ENCODE measurements at places on chromosomes 5 and 9.

DNA sequence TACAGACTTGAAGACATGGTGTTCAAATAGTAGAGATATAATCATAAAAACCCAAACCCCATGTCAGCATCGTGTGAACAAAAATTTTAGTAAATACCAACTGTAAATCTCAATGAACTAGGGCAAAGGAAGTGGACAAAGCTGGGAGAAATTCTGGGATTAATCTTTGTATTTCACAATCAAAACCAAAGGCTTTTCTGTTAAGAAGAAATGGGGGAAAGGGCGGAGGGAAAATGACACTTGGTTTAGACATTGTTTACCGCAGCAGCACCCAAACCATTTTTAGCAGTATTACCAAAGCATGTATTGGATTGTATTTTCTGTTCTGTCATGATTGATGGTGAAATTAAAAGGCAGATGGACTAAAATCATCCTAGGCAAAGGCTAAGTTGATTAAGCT is 134.2 kb upstream of the PRSS3 start:
- no peak for DNase-seq

DNA sequence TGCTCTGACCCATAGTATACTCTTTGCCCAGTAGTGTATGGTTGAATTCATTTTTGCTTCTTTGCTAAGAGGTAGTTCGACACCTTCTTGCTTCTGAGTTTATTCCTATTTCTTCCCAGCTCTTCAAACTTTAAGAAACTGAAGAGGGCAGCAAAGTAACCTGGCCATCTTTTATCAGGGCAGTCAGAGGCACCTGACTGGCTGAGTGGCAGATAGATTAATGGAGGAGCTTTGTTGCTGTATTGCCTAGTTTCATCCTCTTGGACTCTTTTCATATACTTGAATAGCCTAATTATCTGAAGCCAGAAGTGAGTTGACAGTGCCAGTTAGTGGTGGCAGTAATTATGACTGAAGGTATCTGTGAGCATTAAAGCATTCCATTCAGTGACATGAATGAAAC is 82.5 kb downstream of the UHRF2 start:
- no peak for DNase-seq

GRCh38 chr5:149731617-149732323 is 1.7 kb downstream of the PPARGC1B start:
- peak; percentile 74 for DNase-seq

- DNase-seq: no peak
Measured at GRCh38 chr9:18068900-18069299, 405.1 kb upstream of the ADAMTSL1 start.

DNA sequence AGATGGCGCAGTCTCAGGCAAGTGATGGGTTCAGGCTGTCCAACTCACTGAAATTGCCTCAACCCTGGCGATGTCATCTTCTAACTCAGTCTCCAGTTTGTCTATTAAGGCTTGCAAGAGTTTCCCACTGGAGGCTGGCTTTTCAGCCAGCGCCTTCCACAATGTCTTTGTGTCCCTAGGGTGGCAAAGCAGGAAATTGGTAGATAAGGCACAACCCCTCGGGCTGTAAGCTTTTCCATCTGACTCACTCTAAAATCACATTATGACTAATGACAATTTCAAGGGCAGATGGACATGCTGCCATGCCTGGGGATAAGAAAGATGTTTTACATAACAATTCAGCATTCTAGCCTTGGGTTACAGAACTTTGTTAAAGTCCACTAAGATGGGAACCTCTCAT is 61.9 kb downstream of the MROH2B start:
- DNase-seq: peak; percentile 86

DNA sequence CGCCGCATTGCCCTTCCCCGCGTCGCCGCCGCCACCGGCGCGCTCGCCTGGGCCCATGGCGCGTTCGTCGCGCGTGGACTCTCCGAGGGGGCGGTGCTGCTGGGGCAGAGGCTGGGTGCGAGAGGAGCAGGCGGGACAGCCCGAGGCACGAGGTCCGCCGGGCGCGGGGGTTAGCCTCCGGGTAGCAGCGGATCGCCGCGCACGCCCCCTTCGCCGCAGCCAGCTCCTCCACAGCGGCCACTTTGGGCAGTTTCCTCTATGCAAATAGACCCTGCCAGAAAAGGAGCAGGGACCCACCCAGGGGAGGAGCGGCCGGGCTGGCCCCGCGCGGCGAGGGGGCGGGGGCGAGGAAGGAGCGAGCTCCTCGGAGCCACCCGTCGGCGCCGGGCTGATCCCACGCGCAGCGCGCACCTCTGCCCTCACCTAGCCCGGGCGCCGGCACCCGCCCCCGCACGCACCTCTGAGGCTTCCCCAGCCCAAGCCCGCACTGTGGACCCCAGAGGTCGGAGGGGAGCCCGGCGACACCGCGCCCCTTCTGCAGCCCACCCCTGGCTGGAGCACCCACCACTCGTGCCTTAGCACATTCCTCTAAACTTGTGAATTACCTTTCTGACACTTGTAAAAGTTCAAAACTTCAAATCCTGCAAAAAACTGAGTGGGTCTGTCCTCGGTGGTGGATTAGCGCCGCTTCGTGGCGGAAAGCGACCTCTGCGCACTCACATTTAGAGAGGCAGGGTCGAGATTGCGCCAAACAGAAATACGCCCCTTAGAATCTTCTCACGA is at the start of gene COL23A1:
TSS of gene COL23A1 (minus strand) at position 253 of the 783 bp plus-strand sequence.
- peak; percentile 41 for DNase-seq

All from EH (cell line).